Stomach (tissue), 19 donors: ENCODE measurements at places on chromosomes 13 and 19. TPM values are rescaled to one million over a fixed set of nuclear protein-coding genes. Genes with fewer than 3 reads are reported as not detected.

Gene KLHL1
- polyA plus RNA-seq: not detected

Gene MAN2B1
- 59.0 TPM for polyA plus RNA-seq

Gene IRF3
- 104 TPM for polyA plus RNA-seq

Gene ZNF723
- polyA plus RNA-seq: not detected

Gene NKPD1
- polyA plus RNA-seq: not detected

Gene CNN1
- polyA plus RNA-seq: 70.6 TPM

Gene PSG11
- polyA plus RNA-seq: not detected

Gene SLITRK5
- 0.08 TPM for polyA plus RNA-seq

Gene POSTN
- 40.2 TPM for polyA plus RNA-seq

Gene SMAD9
- 4.2 TPM for polyA plus RNA-seq

Gene KIR3DL1
- not detected for polyA plus RNA-seq
